ENCODE measurements at places on chromosomes 3 and 15.

DNA sequence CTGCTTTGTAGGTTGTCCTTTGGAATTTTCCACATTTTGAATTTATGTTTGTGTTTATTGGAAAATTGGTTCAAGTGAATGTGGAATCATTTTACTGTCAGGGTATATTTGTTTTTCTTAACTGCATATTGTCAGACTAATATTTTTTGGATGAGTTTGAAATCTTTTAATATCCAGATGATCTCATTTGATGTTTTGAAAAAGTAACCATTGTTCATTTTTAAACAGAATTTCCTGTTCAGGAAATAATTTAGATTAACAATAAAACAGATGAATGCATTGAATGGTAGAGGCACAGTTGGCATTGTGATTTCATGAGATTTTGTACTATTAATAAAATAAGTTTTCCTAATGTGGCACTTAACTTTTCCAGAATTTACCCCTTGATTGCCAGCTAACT is 15.5 kb downstream of the TRAK1 start:
- no peak for DNase-seq

- no peak for DNase-seq
Observed at GRCh38 chr3:119541547-119541946, 17.9 kb downstream of the CD80 start.

GRCh38 chr3:195257454-195258448 is 13.2 kb downstream of the XXYLT1 start:
- DNase-seq, result no peak

DNA sequence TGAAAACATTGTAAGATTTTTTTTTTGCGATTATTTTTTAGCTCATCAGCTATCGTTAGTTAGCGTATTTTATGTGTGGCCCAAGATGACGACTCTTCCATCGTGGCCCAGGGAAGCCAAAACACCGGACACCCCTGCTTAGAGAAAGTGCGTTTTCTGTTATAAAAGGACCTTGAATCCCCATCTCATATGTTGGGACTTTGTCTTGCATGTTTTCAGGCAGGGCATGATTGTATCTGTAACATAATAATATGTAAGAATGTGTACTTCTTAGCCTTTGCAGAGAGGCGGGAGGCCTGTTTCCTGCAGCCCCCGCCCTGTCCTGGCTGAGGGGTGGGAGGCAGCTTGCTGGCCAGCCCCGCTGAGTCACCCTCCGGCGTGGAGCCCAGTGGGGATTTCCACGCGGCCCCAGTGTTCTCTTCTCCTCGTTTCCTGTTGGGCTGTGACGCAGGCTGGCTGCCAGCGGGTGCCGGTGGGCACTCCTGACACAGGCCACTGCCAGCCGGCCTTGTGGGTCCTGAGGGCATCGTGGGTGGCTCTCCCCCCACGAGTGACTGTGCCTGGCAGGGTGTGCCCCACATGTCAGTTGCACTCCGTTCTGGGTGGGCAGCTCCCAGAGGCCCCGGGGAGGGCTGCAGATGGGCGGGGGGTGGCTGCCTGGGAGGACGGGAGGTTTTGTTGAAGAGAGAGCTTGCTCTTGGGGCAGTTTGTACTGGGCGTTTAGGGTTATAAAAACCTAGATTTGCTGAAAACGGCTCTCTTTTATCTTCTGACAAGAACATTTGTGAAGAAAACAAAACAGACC is 55.6 kb downstream of the SMAD3 start:
- DNase-seq, result peak; percentile 95

DNA sequence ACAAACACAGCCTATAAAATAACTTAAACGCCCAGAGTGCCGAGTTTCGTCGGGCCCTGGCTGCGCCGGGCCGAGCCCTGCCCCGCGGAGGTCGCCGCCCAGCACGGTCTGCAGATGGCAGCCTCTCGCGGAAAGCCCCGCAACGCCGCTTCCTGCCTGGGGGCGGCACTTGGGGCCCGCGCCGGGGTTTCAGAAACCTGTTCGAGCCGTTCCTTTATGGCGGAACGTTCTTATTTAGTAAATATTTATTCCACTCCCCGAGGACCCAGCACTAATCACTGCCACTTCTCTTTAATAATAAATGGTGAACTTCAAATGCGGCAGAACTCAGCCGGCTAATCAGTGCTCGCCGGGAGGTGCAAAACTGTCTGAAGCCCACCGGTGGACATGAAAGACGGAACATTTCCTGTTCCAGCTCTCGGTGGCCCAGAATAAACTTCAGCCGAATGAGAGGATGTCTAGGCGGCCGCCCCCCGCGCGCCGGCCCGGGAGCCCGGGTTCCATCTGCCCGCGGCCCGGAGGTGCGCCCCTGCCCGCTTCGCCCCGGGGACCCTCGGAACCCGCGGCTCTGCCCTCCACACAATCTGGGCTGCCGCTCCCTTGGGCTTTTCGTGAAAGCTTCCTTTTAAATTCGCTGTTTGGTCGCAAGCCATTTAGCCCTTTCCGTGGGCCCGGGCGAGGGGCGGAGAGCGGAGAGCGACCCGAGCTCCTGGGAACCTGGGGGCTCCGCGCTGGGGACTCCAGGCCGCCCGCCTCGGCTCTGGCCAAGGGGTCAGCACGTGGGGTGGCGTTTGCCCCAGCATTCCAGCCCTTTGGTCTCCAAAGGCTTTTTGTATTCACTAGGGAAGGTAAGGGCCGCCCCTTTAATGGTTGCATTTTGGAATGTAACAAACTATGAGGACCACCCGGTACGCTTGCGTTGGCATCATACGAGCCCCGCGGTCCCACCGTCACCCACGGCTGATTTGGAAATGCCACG is 110.8 kb upstream of the ATP11B start:
- DNase-seq, result peak; percentile 36

- DNase-seq, result no peak
Observed at GRCh38 chr15:29107291-29107890, 162.2 kb downstream of the NSMCE3 start.

- DNase-seq, result no peak
Observed at GRCh38 chr15:33069161-33069560, 125.4 kb downstream of the FMN1 start.

DNA sequence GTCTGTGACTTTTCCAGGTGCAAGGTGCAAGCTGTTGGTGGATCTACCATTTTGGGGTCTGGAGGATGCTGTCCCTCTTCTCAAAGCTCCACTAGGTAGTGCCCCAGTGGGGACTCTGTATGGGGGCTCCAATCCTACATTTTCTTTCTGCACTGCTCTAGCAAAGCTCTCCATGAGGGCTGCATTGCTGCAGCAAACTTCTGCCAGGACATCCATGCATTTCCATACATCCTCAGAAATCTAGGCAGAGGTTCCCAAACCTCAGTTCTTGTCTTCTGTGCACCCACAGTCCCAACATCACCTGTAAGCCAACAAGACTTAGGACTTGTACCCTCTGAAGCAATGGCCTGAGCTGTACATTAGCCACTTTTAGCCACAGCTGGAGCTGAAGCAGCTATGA is 694.5 kb upstream of the BCHE start:
- DNase-seq, result no peak

All from immature natural killer cell (primary cell).